ENCODE measurements at places on chromosomes 12 and 14.

DNA sequence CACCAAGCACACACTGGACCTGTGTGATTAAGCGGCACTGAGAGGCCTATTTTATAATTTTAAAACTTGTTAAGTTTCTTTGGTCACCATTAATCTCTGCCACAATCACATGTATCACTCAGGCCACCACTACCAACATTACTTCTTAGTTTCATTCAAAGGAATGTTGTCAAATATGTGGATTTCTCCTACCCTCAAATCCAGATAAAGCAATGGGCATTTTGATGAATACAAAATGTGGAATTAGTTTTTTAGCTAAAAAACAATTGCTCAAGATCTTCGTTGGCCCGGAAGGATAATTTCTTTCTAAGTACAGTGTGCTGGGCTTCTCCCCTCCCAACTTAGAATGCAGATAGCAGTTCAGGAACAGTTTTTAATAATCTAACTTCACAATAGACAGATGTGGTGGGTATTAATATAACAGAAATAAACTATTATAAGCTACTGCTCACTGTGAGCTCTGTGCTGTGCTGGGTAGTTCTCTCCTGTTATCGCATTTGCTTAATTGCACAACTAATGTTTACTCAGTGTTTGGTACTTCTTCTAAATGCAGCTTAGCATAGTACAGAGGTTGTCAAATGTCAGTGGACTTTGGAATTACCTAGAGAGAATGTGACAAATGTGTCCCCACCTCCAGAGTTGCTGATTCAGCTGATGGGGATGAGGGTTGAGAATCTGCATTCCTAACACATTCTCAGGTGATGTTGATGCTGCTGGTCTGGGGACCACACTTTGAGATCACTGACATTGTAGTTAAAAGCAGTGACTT is 266.7 kb upstream of the AMIGO2 start:
- no peak for DNase-seq

DNA sequence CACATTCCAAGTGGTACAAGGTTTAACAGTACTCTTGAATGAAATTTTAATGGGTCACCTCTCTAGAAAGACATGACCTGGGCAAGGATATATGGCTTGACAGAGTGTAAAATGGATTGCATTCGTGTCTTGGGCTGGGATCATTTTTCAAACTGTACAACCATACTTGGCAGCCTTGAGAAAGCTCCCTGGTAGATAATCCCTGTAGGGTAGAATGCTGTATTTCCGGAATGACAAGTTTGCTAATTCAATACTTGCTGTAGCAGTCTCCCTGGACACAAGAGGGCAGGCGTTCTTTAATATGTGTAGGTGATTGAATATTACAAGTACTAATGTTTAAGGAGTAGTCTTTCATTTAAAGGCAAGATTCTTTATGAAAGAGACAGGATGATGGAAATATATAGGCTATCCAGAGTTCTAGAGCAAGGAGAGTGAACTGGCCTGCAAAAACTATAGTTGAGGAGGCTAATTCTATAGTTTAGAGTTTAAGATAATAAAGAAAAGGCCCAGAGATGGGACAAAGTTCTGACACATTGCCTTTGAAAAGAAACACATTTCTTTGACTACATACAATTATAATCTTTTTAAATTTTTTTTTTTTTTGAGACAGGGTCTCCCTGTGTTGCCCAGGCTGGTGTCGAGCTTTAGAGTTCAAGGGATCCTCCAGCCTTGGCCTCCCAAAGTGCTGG is 53.4 kb downstream of the PLBD1 start:
- no peak for DNase-seq

DNA sequence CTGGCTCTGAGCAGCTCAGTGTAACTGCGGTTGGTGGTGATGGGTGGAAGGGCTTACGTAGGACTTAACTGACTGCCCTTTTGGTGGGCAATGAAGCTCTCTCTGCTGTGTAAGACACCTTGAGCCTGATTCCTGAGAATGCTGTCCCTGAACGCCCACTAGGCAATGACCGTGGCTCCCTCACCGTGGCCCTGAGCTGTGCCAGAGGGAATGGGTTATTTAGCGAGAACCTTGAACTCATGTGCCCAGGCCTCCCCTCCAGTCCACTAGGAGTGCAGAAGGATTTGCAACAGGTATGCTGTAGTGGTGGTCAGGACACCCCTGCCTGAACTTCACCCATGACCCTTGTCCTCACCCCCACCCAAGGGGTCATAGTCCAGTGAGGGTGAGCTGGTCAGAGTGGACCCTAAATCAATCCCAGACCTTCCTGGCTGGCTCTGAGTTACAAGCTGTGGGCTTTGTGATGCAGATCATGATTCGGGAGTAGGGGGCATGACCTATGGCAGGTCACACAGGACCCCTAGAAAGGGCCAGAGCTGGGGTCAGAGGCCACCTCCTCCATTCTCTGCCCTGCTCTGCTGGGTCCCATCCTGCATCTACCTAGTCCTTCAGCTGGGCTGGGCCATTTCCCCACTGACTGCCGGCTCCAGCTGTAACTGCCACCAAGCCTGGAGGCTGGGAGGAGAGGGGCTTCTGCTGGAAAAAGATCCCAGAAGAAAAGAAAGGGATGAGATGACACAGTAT is 14.5 kb upstream of the ANKRD33 start:
- DNase-seq = no peak

GRCh38 chr14:105711044-105711620 is 184.7 kb downstream of the TMEM121 start:
- DNase-seq = no peak

GRCh38 chr12:31518680-31519227 is 72.2 kb downstream of the DENND5B start:
- no peak for DNase-seq

GRCh38 chr14:78405079-78405856 is 235.1 kb downstream of the NRXN3 start:
- DNase-seq = no peak

GRCh38 chr14:100007254-100007653 is 58.0 kb upstream of the EVL start:
- DNase-seq = no peak

GRCh38 chr14:53180272-53181221 is 27.4 kb upstream of the DDHD1 start:
- peak; percentile 50 for DNase-seq

DNA sequence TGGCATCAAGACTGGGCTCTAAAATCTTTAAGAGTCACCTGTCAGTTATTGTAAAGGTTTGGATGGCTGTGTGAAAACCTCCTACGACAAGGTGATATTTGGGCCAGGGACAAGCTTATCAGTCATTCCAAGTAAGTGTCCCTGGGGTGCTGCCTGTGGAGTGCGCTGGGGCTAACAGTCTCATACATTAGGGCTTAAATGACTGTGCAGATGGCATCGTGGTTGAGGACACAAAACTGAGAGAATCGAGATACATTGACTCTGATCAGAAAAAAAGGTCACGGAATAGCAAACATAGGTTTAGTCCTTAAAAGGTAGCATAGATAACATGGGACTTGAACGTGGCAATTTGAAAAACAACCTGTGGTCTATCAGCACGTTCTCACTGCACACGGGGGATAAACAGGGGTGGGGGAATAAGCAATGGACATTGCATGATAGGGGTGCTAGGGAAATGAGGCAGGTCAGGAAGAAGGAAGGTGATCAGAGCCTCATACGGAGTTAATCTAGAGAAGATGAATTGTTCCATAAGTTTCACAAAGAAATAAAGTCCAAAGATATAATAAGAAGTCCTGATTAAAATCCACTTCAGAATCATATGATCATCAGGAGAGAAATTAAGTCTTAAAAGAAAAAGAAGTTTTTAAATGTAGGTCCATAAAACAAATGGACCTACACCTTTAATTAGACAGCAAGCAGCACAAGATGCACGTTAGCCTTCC is 100.3 kb downstream of the DAD1 start:
- DNase-seq = no peak

DNA sequence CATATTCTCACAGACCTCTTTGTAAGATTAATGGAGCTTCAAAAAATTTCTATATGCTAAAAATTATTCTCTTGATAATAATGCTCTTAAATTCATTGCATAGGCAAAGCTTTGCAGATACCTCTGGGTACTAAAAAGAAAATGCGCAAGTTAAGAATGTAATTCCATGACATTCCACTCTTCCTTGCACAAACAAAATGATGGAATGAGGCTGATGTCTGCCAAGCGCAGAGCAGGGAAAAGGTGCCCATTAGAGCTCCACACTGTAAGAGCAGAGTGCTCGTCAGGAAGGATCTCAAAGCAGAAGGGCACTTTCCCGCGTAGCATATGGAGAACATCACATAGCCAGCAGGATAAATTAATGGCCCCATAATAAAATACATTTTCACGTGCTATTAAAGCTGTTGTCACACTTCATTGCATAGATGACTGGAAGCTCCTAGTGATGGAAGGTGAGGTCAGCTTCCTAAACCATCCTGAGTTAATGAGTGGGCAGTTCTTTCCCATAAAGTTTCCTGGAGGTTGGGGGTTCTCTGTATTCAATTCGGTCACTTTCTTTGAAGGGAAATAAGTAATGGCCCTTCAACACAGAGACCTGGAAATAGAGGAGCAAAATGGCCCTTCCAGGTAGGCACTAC is 1058.9 kb downstream of the GALC start:
- DNase-seq = no peak

DNA sequence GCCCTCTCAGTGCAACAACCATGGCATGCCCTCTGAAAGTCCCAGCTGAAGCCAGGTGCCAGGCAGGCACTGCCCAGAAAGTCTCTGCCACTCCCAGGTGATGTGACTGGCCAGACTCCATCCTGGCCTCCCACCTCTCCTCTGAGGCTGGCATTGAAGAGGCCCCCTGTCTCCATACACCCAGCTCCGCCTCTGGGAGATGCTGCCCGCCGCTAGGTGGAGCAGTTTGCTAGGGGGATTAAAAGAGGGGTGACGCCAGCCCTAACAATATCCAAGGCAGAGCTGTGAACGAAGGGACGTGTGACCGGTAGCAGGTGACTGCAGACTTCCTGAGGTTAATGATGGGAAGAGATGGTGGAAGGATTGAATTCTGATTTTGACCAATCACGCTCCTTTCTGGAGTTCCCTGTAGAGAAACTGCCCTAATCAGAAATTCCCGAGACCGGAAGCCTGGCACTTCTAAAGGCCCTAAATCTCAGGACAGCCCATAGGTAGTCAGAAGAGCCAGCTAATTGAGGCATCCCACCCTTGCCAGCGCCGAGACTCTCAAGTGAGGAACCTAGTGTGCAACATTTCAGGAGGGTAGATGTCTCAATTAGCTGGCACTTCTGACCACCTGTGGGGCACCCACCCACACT is 8.3 kb upstream of the PLEK2 start:
- no peak for DNase-seq

DNA sequence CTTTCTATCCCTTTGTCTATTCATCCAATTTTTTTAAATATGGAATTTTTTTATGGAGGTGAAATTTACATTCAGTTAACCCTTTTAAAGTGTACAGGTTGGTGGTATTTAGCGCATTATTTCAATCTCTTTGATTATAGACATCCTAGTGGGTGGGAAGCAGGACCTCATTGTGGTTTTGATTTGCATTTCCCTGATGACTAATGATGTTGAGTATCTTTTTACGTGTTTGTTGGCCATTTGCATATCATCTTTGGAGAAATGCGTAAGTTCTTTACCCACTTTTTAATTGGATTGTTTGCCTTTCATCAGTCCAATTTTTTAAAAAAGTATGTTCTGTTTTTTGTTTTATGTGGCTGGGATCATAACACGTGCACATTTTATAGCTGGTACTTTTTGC is 20.8 kb downstream of the PAPLN start:
- DNase-seq = no peak

- DNase-seq = no peak
These were observed 29.5 kb upstream of the BCDIN3D start for GRCh38 chr12:49872381-49872780.

GRCh38 chr14:99733211-99733539 is 49.1 kb downstream of the CYP46A1 start:
- DNase-seq = no peak

DNA sequence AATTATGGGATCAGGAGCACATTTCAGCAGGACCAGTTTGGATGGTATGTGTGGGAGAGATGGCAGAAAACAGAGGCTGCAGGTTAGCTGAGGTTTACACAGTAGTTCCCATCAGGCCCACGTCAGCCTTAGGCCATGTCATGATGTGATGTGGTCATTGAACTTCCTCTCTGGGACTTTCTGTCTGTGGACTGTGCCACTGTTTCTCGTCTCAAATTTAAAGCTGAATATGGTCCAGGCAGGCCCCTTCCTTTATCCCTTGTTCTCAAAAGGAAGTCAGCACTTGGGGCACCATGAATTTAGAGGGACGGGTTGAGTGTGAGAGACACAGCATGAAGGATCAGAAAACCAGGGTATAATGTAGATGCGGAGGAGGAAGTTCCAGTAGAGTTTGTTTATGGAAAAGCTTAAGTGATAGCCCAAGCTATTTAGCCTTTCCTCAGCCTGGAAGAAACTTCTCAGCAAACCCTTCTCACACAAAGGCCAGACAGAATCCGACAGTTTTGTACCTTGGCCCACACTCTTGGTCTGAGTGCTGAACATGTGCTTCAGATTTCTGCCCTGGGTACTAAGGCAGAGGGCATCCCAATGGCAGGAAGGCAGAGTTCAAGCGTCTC is 3.6 kb upstream of the IGFBP6 start:
- DNase-seq = no peak

GRCh38 chr12:70486588-70486987 is 120.5 kb downstream of the KCNMB4 start:
- no peak for DNase-seq

DNA sequence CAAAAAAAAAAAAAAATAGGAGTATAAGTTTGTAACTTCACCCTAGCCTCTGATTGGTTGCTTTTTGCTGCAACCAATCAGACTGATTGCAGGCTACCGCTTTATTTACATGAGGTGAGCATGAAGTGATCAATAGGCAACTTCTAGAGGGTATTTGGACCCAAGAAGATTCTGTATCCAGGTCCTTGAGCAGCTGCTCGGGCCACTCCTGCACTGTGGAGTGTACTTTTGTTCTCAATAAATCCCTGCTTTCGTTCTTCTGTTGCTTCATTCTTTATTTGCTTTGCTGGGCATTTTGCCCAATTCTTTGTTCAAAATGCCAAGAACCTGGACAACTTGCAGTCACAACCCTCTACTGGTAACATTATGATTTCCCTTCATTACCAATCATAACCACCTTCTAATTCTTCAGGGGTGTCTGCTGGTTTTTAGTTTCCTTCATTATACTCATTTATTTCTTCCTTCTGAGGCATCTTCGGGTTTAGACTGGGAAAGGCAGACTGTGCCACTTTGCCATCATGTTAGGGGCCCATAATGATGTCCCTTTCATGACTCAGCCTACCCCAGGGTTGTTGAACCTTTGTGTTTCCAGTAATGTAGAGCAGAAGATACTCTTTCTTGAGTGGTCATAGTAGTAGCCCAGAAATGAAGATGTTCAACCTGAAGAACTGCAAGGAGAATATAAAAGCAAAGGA is 43.4 kb upstream of the LIMA1 start:
- DNase-seq = no peak

- no peak for DNase-seq
These were observed 68.9 kb downstream of the DAD1 start for GRCh38 chr14:22519877-22520685.

- DNase-seq = no peak
These were observed 20.3 kb upstream of the SYCP3 start for GRCh38 chr12:101759396-101760047.

DNA sequence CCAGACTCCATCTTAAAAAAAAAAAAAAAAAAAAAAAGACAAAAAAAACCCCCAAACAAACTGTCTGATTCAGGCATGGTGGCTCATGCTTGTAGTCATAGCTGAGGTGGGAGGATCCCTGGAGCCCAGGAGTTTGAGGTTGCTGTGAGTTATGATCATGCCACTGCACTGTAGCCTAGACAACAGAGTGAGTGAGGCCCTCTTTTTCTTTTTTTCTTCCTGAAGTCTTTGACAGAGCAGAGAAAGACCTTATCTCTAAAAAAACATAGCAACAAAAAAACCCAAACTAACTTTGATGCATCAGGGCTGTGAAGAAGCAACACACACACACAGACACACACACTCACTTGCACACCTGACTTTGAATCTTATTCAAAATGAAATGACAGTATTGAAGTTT is 7.7 kb upstream of the AMN1 start:
- DNase-seq = peak; percentile 43
